ENCODE measurements at places on chromosomes 2 and 18.

GRCh38 chr2:2026252-2026831 is 282.0 kb upstream of the PXDN start:
- DNase-seq, result no peak

DNA sequence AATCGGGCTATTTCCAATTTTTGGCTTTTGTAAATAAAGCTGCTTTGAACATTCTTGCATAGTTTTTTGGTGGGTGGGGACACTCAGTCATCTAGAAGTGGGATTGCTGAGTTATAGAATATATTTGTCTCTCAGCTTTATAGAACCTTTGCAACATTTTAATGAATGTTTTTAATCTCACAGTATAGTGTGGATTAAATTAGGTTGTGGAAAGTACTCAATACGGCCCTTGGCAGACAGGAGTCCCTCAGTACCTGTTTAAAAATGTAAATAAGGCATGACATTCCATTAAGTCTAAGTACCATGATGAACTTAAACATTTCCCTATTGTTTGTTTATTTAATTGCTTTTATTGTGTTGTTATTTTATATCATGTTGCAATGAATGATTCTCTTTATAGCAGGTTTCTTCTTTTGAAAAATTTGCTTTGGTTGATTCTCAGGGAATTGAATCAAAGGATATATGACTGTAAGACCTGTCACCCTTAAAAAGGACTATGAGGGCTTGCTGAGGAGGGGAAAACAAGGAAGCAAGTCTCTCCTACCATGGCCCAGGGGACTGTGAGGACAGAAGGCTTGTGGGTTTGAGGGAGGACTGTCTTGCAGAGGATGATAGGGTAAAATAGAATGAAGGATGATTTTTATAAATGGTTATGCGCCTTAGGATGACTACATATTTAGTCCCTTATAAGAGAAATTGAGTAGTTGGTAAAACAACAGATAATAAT is 165.1 kb downstream of the RPIA start:
- DNase-seq, result no peak

GRCh38 chr2:4020649-4021048 is 317.3 kb downstream of the DCDC2C start:
- DNase-seq, result no peak

- no peak for DNase-seq
Measured at GRCh38 chr2:232744963-232745362, 31.4 kb downstream of the KCNJ13 start.

- no peak for DNase-seq
Measured at GRCh38 chr2:229660391-229660790, 54.0 kb downstream of the DNER start.

- no peak for DNase-seq
Measured at GRCh38 chr2:219433666-219434467, 776 bp upstream of the SPEG start.

GRCh38 chr2:118274841-118275510 is 186.7 kb downstream of the INSIG2 start:
- DNase-seq, result no peak

GRCh38 chr2:75241696-75242095 is 42.4 kb upstream of the TACR1 start:
- DNase-seq, result no peak

GRCh38 chr18:6881034-6881820 is 151.7 kb downstream of the ARHGAP28 start:
- no peak for DNase-seq

- DNase-seq, result no peak
Measured at GRCh38 chr2:12821656-12822055, 104.9 kb downstream of the TRIB2 start.

GRCh38 chr2:100390001-100390940 is 27.2 kb downstream of the CHST10 start:
- no peak for DNase-seq

DNA sequence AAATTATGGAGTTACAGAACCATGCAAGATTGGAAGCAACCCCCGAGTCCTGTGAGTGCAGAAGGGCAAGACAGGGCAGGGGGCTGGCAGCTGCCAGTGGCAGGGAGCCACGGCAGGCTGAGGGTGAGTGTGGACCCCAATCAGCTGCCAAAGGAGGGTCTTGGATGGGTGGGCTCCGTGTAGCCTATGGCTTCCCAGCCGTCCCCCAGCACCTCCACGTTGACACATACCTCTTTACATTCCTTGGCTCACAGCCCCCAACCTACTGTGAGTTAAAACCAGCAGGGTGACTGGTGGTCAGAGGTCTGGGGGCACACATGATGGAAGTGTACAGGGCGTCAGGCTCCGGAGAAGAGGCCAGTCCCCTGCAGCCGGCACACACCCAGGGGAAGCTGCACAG is 60.9 kb upstream of the SALL3 start:
- no peak for DNase-seq

DNA sequence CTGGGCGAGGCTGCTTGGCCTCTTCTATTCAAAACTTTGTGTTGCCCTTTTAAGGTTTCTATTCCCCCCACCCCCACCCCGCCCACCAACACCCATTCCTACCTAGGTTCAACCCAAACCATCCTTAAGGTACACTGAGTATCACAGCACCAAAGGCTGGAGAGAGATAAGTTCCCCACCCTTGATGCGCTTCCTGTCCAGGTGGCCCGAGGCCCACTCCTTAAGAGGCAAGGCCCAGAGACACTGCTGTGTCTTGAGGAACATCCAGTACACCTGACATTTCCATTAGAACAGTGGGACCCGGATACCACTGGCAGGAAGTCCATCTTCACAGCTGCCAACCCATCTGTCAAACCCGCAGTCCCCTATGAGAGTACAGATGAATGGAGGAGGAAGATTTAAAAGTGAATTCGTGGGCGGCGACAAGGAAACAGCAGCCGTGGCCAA is 277 bp upstream of the INPP1 start:
- no peak for DNase-seq

GRCh38 chr18:2180586-2180985 is 390.7 kb downstream of the METTL4 start:
- no peak for DNase-seq

GRCh38 chr2:60053791-60054190 is 499.7 kb downstream of the BCL11A start:
- no peak for DNase-seq

DNA sequence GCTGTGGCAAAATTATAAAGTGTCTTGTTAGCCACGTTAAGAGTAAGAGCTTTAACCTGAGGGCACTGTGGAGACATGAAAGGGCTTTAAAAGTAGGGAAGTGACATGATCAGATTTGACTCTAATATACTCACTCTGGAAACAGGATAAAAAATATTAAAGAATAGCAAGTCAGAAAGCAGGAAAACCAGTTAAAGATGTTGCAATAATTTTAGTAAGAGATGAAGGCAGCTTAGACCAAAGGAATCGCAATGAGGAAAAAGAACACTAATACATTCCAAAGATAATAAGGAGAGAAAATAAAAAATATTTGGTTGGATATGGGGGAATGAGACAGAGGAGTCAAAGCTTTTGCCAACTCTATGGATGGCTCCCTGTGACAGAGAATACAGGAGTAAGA is 183.8 kb downstream of the DYM start:
- no peak for DNase-seq

- DNase-seq, result no peak
Measured at GRCh38 chr2:235206980-235207579, 255.3 kb downstream of the SH3BP4 start.

DNA sequence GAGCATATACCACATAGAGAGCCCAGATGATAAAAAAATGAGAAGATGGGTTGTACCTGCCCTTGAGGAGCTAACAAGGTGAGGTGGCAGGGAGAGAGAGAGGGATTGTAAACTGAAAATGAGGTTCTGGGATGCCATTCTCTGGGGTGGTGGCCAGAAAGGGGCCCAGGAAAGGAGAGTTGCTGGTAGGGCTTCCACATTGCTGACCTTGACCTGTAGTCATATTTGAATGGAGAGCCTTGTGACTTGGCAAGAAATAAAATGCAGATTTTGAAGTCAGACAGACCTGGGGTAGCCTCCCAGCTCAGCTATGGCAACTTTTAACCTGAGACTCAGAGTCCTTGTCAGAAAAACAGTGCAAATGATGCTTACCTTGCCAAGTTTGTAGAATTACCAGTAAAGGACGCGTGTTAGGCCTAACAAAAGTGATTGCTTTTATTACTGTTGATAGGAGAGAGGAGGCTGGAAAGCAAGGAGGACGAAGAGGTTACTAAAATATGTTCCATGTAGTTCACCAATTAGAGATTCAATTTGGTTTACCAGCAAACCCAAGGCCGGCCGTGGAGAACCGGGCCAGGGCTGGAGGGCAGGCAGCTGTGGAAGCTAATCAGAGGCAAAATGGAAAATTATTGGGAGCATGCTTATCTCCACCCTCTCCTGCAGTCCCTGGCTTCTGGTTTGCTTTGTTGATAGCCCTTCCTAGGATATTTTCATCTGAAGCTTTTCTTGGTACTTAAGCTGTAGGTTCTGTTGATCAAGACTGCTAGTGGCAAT is 3.9 kb downstream of the NPAS2 start:
- DNase-seq, result no peak

- DNase-seq, result peak; percentile 41
Measured at GRCh38 chr2:113175042-113175628, 1.4 kb downstream of the PSD4 start.

DNA sequence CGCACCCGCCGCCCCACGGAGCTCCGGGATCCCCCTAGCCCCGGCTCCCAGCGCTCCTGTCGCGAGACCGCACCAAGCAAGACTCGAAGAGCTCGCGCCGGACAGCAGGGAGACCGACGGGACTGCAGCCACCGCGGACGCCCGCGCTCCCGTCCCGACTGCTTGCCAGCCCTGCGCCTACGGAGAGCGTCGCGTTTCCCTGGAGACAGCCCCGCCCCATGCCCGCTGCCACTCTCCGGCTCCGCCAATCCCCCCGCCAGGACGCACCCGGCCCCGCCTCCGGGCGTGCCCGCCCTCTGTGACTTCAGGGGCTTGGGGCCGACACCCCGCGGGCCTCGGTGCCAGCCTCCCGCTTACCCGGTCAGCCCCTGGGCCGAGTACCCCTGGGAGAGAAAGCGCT is at the start of gene ANKMY1:
Gene ANKMY1 (minus strand): TSS at position 181 of the 400 bp plus-strand sequence. CDS start 653 bp downstream, outside the sequence.
- DNase-seq, result peak; percentile 46

DNA sequence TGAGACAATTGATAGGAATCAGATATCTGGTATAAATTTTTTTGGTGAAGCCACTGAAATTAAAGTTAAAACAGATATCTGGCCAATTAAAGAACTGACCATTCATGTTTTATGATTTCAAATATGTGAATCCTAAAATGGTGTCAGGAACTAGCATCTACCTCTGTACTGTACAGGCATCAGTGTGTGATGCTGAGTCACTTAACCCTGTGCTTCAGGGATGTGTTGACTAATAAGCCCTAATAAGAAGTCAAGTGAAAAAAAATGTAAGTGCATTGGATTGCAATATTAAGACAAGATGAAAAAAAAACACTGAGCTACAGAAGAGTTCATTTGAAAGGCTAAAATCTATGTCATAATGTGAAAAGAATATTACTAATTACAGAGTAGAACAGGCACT is 9.1 kb upstream of the UNC80 start:
- no peak for DNase-seq

GRCh38 chr2:58951722-58952121 is 710.6 kb upstream of the FANCL start:
- DNase-seq, result no peak

GRCh38 chr2:114933671-114934241 is 491.3 kb downstream of the DPP10 start:
- DNase-seq, result no peak

DNA sequence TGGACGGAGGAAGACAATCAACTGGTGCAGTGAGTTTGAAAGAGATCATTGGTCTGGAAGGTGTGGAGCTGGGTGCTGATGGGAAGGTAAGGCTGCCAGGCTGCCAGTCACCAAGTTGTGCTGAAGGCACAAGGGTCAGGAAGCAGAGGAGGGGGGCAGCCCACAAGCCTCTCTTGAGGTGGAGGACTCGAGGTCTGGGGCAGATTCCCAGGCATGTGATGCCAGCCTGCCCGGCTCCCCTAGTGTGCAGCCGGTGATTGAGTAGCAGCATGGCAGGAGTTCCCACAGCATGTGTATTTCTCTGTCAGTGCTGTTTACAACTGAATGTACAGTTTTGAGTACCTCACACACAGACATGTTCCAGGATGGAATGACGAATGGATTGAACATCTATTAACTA is 99.3 kb downstream of the CABLES1 start:
- no peak for DNase-seq

DNA sequence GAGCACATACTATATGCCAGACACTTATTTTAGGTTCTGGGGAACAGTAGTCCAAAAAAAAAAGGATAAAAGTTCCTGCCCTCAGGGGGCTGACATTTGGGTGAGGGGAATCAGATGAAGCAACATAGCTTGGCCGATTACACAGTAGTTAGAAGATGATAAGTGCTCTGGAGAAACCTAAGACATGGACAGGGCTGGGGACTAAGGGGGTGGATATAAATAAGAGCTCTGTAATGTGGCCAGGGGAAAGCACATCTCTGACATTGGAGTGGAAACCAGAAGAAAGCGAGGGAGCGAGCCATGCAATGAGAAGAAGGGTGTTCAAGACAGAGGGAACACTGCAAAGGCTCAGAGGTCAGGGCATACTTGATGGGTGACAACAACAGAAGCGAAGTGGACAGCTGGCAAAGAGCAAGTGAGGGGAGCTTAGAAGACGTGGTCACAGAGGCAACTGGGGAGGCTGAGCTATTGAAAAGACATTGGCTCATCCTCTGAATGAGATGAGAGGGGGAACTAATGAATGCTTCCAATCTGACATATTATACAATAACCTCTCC is 11.4 kb downstream of the TMEM182 start:
- DNase-seq, result no peak

DNA sequence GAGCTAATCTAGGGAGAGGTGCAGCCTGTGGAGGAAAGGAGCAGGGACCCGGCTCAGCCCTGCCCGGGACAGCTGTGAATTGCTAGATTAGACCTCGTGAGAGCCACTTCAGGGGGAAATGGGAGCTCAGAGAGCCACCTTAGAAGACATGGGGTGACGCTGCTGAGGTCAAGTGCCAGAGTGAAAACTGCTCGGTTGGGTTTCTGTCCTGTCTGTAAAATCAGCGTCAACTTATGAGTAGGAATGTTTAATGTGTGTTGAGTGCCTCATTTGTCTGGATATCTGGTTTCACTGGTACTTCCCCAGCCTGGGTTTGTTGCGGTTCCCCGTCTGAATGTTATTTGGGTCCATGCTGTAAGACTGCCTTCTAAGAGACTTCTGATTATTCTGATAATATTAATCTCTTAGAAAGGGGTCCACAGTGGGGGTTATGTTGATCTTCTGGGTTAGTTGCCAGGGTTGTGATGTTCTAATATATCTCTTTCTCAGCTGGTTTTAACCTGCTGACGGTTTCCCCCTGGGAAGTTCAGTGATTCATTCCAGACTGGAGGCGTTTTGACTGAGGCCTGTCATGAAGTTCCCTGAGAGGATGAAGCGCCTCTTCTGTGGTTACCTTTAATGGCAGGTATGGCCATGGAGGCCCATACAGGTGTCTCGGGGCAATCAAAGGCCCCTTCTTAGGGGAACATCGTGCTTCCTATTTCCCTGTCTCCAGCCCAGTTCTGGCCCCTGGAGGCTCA is 175.9 kb downstream of the SH3RF3 start:
- no peak for DNase-seq

DNA sequence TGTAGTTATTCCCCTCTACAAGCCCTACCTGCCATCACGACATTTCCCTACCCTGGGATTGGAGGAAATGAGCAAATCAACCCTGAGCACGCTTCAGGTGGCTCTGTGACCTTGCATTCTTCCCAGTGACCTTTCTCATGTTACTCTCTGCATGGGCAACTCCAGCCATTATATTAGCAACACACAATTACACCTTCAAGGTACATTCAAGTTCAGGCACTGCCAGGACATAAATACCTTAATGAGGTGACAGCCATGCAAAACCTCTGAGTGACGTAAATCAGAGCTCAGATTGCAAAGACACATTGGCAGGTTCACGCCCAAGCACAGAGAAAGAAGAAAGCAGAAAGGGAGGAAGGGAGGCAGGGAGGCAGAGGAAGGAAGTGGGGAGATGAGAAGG is 68.7 kb upstream of the ALK start:
- no peak for DNase-seq
